ENCODE measurements at places on chromosomes 7 and 10. TPM values are rescaled to one million over a fixed set of nuclear protein-coding genes. Genes with fewer than 3 reads are reported as not detected.

The INMT gene
- 5.6 TPM for total RNA-seq

The UNCX gene
- not detected for total RNA-seq

The RBP3 gene
- not detected for total RNA-seq

The PLPP4 gene
- total RNA-seq = 2.5 TPM

The CYP26C1 gene
- total RNA-seq = not detected

The HMX2 gene
- not detected for total RNA-seq

The RABGEF1 gene
- total RNA-seq = 27.7 TPM

The PDIA4 gene
- total RNA-seq = 69.5 TPM

Measured in vagina (tissue), 2 donors.